ENCODE measurements at places on chromosomes 1 and 21.

DNA sequence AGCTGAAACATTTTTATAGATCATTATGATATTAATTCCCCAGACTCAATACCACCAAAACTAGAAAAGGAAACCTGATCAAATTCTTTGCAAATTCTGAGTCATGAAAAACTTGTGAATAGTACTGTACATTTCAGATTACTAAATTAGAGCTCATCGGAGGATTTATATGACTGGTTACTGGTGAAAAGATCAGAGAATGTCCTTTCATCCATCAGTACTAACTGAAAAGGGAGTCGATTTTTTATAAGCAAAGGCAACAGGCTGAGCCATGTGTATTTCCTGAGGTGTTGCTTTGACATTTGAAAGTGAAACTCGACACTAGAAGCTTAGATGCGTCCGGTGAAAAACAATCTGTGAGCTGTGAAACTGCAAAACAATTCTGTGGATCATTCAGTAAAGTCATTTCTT lies 155.7 kb downstream of the TNFSF18 start:
- DNase-seq: no peak

GRCh38 chr1:113871597-113872113 lies at the start of gene PTPN22:
TSS of gene PTPN22 (minus strand) at chr1:113871712.
- DNase-seq: no peak

GRCh38 chr1:25099343-25099951 lies 132.9 kb downstream of the SYF2 start:
- peak; percentile 59 for DNase-seq

- DNase-seq: no peak
Observed at GRCh38 chr1:150225546-150225945, 10.4 kb downstream of the ANP32E start.

- DNase-seq: no peak
Observed at GRCh38 chr1:115473986-115474565, 136.0 kb upstream of the NGF start.

DNA sequence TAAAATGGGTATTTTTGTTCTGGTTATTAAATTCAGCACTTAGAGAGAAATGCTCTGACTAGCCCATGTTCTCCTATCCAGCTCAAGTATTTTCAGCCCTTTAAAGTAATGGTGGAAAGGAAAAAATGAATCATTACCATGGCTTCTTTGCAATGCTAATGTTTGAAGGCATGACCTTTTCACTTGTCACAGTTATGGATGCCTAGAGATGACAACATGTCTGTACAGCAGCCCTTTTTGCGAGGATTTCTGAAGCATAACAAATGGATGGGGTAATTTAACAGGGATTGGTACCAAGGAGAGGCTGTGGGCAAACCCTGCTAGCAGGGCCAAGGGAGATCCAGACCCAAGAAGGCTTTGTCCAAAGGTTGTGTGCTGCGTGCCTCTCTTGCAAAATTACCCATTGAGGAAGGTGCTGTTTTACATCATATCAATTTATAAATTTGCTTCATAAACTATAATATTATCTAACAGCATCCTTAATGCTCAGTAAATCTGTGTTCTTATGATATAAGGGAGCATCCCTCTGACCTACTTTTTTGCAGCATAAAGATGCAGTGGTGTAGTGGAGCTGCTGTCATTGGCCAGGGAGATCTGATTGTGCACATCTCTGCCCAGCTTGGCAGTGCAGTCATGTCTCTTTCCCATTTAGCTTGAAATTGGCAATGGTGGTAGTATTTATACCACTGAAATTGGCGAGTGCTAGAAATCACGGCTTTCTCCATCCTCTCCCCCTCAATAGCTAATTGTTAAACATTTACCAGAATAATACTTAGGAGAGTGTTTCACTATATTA lies 327.1 kb downstream of the PCP4 start:
- DNase-seq: no peak

DNA sequence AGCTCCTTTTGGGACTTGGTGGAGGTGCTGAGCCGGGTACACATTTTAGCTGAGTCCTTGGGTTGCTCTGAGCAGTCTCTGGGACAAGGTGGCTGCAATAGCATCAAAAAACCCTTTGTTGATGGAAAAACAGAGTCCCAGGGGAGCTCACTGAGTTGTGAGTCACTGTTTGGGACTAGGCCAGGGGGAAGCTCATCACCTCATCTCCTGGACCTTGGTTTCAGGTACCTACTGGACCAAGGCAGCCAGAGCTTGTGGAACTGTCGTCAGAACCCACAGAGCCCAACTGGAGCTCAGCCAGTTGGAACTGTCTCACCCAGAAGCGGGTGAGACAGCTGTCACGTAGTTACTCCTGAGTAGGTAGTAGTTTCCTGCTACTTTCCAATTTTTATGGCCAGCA lies 146.7 kb downstream of the HLX start:
- DNase-seq: no peak

- no peak for DNase-seq
Observed at GRCh38 chr1:229857585-229857984, 209.5 kb upstream of the GALNT2 start.

GRCh38 chr1:81811757-81812371 lies 11.1 kb downstream of the ADGRL2 start:
- DNase-seq: no peak

DNA sequence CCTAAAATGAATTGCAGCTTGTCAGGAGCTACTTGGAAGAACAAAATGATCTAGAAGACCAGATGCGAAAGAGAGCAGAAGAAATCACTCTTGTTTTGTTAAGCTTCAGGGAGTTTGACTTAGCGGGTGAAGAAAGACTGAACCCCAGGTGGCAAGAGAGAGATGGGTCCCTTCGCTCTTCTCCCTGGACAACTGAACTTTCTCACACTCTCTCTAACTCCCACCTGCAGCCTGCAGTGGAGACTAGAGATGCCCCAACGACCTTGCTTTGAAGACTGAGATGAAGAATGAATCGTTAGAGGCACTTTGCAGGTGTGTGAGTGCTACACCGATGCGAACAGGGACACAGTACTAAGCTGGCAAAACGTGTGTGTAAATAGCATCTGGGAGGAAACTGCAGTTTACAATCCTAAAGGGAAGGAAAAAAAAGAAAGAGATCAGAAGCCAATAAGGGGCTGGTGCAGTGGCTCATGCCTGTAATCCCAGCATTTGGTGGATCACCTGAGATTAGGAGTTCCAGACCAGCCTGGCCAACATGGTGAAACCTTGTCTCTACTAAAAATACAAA lies 64.5 kb upstream of the LYST start:
- DNase-seq: no peak

DNA sequence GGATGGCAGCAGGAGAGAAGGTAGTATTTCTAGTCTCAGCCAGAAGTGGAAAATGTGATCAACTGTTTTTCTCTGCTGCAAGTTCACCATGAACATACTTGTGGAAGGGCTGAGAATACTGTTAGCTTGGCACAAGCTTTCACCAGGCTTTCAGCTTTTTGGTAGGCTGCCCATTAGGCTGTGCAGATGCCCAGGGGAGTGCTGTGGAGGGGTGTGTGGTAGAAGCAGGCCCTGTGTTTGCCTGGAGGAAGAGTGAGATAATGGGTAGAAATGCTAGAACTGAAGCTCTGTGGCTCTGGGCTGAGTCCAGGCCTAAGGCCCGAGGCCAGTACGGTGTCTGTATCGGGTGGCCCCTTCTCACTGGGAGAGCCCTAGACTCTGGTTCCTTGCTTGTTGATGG lies 9.8 kb downstream of the DNAJC6 start:
- no peak for DNase-seq

- no peak for DNase-seq
Observed at GRCh38 chr21:39224930-39225329, 41.7 kb upstream of the PSMG1 start.

DNA sequence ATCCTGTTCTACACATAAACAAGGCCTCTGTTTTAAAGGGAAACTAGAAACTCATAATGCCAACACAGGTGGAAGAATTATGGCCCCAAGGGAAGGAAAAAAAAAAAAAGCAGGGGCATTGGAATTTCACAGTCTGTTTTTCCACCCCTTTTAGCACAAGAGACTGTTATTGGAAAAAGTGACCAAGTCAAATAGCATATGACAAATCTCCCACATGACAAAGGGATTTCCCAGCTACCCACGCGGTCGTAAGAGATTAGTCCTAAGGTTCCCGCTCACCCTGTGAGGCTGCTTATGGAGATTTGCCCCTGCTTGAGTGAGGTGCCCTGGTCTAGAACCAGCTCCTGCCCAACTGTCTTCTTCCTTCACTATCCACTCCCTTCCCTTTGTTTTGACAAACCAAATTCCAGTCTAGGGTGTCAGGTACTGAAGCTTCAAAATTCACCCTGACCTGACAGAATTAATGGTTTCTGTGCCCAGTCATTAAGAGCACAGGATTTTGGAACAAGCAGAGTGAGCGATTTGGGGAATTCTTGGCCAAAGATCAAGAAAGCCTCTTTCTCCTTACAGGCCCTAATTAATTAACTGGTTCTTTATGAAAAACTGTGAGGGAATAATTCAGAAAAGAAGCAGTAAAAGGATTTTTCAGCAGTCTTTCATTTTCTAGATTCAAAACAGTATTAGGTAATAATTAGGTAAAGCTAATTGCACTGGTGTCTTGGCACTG lies 107.3 kb downstream of the NMNAT2 start:
- DNase-seq: no peak

DNA sequence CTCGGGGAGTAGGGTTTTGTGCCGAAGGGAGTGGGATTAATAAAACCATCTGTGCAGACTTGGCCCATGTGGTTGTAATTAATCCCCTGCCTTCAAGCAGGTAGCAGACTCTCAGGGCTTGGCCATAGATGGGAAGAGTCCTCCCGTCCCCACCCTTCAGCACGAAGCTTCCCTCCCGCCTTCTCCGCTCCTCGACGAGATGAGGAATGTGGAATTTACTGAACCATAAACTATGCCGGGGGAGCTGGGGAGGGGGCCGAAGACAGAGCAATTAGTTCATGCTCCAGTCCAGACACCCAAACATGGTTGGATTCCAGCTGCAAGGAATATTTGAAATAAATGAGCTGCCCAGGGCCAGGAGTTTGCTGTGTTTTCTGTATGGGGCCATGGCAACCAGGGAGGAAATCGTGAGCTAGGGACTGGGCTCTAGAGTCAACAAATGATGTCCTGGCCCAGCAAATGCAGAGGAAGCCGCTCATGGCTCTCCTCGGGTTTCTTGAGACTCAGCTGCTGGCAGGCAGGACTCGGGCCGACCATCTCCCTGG lies 78.8 kb downstream of the SPSB1 start:
- no peak for DNase-seq

GRCh38 chr1:10014016-10014415 lies 17.0 kb downstream of the RBP7 start:
- no peak for DNase-seq

- DNase-seq: no peak
Observed at GRCh38 chr1:28110555-28110954, 22.1 kb upstream of the EYA3 start.

- no peak for DNase-seq
Observed at GRCh38 chr1:56535939-56536338, 43.4 kb downstream of the PLPP3 start.

DNA sequence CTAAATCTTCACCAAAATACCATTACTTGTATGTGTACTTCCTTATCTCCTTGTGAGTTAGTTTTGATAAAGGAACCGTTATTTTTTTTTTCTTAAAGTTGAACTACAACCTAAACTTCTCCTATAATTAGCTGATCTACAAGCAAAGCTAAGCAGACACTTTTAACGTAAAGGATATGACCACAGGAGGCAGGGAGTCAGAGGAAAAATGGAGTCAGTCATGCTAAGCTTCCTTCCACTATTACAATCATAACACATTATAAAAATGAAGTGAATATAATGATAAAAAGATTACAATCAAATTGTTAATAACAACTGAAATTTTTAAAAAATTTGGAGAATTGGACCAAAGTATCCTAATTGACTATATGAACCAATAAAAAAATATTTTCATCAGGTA lies 892.6 kb downstream of the KCNT2 start:
- DNase-seq: no peak

DNA sequence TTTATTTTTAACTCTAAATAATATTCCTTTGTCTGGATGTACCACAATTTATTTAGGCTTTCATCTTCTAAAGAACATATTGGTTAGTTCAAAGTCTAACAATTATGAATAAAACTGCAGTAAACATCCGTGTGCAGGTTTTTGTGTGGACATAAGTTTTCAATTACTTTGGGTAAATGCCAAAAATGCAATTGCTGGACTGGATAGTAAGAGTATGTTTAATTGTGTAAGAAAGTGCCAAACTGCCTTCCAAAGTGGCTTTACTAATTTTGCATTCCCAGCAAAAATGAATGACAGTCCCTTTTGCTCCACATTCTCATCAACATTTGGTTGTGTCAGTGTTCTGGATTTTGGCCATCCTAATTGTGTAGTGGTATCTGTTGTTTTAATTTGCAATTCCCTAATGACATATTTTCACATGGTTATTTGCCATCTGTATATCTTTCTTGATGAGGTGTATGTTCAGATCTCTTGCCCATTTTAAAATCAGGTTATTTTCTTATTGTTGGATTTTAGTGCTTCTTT lies 113.8 kb downstream of the DPYD start:
- no peak for DNase-seq

DNA sequence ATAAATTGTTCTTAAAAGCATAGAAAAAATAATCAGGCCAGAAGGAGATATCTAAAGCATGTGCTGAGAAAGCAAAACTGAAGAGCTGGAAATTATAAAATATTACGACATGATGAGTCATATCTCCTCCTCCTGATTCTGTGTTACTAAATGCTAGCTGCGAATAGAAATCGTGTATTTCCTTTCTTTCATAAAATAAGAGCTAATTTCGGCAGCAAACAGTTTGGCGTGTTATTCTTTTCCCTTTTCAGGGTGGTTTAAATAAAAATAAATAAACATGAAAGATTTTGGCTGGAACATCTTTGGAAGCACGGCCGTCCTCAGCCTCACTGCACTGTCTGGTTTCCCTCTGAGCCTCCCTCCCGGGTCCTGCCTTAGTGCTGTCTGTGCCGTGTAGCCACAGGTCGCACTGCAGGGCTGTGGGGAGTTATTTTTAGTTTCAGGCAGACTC lies 56.0 kb downstream of the ADARB1 start:
- no peak for DNase-seq

DNA sequence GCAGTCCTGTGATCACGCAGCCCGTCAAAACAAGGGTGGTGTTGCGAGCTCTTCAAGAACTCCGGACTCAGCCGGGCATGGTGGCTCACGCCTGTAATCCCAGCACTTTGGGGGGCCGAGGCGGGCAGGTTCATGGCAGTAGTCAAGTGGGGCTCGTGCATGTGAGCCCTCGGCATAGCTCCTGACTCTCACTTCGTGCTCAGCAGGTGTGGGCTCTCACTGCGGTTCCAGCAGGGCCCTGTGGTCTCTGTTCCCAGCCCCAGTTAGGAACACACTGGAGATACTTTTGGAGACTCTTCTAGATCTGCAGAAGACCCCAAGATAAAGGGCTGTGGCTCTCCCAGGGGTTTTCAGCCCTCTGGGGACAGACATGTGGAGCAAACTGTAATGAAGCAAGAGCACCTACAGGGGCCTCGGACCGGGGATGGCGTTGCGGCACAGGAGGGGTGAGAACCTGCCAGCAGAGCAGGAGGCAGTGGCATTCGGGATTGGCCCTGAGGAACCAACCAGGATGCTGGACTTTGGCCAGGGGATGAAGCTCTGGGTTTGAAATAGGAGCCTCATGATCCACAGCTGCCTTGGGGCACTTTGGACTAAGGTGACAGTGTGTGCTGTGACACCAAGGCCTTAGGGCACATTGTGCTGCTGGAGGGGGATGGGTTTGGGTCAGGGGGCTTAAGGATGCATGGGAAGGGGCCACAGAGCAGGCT lies 443.2 kb downstream of the CAMTA1 start:
- DNase-seq: no peak

All from NCI-H1417 (cell line).